Stimulated activated CD4-positive, alpha-beta T cell treated with anti-CD3 and anti-CD28 coated beads, Interleukin-4, amount 100 ng/mL, for 1 hour (primary cell): ENCODE measurements at places on chromosomes 5 and 9.
A peak's percentile ranks its signal among the peaks of the same experiment; 100 is the strongest.

DNA sequence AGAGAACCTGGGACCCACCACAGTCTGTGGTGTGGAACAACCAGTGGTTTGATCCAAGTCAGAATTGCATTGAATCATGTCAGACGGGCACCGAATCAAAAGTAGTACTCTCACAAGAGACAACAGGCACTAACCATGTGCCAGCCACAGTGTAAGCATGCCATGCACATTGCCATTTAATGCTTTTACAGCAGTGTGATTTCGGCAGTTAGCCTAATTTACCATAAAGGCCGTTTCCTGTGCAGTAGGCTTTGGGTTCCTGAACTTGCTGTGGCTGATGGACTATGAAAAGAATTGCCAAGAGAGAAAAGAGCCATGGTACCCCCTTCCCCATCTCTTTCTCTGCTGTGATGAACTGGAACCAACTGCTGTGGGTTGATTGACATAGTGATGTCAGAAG, 540.6 kb downstream of the EBF1 start:
- no peak for DNase-seq

DNA sequence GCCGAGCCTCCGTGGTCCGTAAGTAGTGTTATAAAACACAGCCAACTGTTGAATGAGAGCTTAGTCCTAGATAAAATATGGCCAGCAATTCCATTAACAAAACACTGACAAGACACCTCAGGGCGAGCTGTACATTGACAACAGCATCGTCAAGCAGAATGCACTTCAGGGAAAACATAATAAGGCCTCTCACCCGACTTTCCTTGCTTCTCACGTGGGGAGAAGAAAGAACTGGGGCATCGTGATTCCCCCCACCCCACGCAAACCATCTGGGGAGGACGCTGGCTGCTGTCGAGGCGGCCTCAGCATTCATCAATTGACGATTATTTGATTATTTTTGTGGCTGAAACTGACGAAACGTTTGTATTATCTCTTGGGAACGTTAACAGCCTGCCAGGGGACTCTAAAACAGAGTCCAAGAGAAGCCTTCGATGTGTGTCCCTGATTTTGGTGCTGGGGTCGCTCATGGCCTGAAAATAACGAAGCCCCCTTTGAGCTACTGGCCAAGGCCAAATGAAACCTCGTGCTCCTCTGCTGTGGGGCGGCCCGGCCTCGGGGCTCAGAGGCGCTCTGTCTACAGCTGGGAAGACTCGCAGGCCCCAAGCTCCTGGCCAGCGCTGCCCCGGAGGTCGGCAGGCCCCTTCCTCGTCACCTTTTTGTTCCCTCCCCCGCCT, 464 bp downstream of the GDF9 start:
- DNase-seq, result no peak

GRCh38 chr5:60820593-60821487, 23.2 kb downstream of the ELOVL7 start:
- DNase-seq, result no peak

DNA sequence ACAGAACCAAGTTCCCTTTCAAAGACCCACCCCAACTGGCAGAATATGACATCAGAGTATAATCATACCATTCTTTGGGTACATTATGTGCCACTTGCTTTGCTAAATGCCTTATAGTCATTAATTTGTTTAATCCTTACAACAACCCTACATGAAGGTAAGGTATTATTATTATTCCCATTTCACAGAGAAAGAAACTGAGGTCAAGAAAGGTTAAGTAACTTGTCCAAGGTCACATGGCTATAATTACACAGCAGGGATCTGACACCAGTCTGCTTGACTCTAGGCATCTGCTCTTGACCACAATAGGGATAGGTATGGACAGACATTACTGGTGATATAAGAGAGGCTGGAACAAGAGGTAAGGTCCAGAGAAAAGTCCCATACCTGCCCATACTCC, 1.2 kb downstream of the FCHSD1 start:
- DNase-seq, result no peak

DNA sequence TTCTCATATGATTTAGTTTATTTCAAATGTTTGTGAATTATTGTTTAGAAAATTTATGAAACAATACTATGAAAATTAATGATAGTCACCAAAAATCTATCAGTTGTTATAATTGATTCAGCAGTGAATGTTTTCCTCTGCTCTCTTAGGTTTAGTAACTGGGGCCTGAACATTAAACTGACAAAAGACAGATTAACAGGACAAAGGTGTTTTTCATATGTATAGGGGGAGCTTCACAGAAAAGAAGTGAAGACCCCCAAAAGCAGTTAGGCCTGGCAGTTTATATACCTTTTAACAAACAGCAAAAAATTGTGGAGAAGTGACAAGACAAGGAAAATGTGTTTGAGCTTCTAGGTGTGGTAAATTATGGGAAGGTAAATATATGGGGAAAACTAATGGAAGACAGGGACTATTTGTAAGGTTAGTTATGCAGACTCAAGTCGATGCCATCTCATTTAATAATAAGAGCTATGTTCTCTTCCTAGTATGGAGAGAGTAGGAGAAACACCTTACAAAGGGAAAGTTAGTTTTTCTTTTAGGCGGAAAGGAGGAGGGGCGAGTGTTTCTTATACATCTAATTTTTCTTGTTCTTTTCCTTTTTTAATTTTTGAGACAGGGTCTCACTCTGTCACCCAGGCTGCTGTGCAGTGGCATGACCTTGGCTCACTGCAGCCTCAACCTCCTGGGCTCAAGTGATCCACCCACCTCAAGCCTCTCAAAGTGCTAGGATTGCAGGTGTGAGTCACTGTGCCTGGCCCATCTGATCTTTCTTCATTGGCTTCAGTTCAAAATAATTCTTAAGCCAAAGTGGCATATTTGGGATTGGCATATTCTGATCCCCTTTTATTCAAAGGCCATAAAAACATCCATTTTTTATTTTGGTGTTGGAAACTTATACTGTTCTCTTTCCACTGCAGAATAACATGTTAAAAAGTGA, 77.8 kb downstream of the C9orf153 start:
- no peak for DNase-seq

GRCh38 chr5:94747371-94747770, 128.9 kb downstream of the SLF1 start:
- no peak for DNase-seq

DNA sequence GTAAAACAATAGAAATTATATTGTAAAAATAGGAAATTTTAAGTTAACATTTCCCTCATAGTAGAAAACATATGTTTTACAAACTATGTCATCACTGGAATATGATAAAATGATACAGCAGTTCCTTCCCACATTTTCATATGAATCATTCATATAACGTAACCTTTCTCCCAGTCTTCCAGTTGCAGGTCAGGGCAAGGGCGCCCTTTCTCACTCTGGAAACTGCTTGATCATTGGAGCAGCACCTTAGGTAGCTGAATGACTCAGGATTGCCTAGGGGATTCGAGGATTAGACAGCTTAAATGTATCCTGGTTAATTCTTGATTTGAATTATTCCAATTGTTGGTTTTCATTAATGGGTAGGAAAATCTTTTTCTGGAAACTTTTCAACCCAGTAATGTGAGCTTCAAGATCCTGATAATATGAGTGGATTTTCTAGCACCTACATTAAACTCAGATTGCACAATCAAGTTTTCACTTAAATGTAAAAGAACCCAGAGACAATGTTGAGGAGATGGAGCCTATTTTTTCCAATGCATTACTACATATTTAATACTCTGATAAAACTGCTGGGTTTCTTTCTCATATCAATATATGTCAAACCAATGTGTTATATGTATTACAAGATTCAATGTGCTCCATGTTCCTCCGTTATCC, 32.6 kb upstream of the ANXA1 start:
- no peak for DNase-seq

GRCh38 chr5:33460210-33460609, 19.4 kb downstream of the TARS1 start:
- no peak for DNase-seq

- DNase-seq, result no peak
Observed at GRCh38 chr9:135239100-135239768, 151.8 kb downstream of the OLFM1 start.

GRCh38 chr9:128992995-128993394, 35.1 kb downstream of the SH3GLB2 start:
- no peak for DNase-seq

DNA sequence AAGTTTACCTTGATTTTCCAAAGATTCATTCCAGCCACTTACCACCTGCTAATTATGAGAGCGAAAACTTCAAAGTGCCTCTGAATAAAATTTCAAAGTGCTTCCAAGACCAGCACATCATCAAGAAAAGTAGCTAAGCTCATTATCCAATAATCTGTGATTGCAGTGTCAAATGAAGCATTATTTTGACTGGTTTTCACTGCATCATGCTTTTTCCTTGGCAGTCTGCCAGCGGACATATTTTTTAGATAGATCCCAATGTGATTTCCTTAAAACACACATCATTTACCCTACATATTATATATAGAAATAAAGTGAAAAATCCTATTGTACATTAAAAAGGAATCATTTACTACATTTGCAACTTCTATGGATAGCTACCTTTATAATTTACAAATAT, 508.6 kb upstream of the FAM174A start:
- DNase-seq, result no peak

GRCh38 chr5:104635227-104635626, 1072.6 kb upstream of the NUDT12 start:
- no peak for DNase-seq

- DNase-seq, result no peak
Observed at GRCh38 chr5:13695076-13695712, 249.3 kb downstream of the DNAH5 start.

- DNase-seq, result no peak
Observed at GRCh38 chr9:36598273-36598672, 25.6 kb downstream of the MELK start.

- no peak for DNase-seq
Observed at GRCh38 chr9:86732514-86733171, 214.7 kb downstream of the GAS1 start.

DNA sequence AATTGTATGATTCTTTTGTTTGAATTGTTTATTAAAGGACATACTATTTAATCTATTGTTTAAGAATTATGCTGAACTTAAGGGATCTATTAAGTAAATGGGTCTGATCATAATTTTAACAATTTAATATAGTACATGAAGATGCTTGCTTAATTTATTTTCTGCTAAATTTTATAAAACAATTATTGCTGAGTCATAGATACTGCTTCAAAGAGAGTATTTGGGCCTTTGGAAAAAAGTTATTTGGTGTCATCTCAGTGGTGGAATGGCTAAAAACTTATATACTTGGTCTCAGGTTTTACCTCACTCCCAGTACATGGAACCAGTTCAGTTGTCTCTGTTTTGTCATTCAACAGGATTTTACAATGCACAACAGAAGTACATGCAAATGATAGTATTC, 145.3 kb downstream of the CDH9 start:
- no peak for DNase-seq

GRCh38 chr9:75891277-75891741, 836 bp downstream of the PCSK5 start:
- peak; percentile 48 for DNase-seq

DNA sequence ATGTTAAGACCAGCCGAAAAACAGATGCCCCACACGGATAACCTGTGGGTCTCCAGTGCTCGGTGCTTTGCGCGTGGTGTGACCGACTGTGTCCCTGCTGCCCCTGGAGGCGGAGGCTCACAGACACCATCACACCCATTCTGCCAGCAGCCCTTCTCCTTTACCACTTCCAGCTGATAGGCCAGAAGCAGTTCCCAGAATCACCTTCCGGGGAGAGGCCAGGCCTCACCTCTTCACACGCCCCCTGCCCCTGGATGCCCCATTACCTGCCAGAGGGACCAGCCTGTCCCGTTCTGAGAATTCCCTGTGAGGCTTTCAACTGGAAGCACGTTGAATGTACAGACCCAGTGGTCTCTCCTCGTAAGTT, 21.6 kb upstream of the LRRC14B start:
- DNase-seq, result no peak

DNA sequence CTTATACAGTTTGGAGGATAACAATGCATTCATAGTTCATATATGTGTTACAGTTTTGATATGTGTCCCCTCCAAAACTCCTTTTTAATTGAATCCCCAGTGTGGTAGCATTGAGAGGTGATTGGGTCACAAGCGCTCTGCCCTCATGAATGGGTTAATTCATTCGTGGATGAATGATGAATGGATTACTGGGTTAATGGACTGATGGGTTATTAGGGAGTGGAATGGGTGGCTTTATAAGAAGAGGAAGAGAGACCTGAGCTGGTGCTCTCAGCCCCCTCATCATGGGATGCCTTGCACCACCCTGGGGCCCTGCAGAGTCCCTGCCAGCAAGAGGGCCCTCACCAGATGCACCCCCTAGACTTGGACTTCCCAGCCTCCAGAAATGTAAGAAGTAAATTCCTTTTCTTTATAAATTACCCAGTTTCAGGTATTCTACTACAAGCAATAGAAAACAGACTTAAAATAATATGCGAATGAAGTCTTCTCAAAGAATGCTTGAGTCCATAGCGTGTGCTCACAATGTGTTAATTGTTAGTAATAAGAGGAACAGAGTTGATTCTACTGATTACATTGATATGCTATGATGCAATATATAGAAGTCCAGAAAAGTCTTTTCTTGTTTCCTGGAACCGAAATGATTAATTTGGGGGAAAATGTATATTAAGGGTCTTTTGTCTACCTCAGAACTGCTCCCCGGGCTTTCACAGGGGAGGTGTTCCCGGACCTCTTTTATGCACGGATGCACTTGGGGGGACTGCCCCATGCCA, 190.2 kb downstream of the ERCC6L2 start:
- DNase-seq, result no peak

DNA sequence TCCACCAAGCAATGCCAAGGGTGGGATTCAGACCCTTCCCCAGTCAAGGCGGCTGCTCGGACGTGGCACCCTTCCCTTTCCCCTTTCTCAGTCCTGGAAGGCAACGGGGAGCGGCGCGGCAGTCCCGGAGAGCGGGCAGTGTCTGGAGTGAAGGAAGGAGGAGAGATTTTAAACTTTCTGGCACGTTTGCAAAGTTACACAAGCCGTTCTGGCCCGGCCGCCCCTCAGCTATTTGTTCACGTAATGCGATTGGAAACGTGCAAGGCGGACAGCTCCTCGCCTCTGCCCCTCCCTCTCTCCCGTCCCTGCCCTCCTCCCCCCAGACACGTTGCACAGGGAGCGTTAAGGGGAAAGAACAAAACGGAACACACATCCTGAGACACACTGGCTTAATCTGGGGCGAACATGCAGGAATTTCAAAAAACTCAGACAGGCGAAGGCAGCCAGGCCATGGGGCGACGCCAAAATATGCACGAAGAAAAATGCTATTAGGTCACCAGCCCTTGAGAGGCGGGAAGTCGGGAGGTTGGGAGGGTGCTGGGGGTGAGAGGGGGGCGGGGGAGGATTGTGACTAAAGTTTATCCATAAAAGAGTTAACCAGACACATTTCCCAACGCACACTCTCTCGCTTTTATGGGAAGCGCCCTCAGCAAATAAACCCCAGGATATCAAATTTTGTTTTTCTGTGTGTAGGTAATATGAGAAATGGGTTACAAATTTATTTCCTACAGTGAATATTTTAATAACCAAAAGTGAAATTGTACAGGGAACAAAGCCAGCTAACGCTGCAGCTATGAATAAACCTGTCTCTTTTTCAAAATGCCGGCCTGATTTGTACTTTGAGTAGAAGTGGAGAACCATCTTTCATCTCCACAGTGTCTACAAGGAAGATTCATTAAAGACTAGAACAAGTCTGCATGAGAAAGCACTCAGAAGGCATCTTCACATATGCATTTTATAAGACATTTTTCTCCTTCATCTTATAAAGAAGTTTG, at the start of gene LOX:
Gene LOX (minus strand): TSS at position 144 of the 995 bp plus-strand sequence. CDS start 274 bp downstream, outside the sequence.
- no peak for DNase-seq
